Ammon's horn (tissue), 1 donor: ENCODE measurements at places on chromosomes 1 and 21.
A peak's percentile ranks its signal among the peaks of the same experiment; 100 is the strongest.

GRCh38 chr1:41735631-41736260 lies 183.0 kb downstream of the HIVEP3 start:
- DNase-seq = peak; percentile 81

DNA sequence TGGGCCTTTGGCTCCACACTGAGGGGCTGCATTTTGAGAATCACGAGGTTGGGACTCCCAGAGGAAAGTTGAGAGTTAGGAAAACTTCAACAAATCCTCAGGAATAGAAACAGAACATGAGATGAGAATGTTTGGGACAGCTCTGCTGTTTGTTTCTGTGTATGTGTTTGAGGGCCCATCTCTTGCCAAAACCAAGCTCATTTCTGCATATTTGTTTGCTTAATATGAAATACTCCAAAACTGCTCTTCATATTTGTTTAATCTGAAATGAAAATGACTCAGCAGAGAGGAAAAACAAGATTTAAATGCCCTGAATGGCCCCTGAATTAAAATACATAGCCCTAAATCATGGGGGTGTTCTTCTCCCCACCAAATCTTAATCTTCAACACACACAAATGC lies 78.1 kb downstream of the DDR2 start:
- no peak for DNase-seq

- no peak for DNase-seq
These were observed 48.0 kb downstream of the MAN1C1 start for GRCh38 chr1:25664357-25665199.

DNA sequence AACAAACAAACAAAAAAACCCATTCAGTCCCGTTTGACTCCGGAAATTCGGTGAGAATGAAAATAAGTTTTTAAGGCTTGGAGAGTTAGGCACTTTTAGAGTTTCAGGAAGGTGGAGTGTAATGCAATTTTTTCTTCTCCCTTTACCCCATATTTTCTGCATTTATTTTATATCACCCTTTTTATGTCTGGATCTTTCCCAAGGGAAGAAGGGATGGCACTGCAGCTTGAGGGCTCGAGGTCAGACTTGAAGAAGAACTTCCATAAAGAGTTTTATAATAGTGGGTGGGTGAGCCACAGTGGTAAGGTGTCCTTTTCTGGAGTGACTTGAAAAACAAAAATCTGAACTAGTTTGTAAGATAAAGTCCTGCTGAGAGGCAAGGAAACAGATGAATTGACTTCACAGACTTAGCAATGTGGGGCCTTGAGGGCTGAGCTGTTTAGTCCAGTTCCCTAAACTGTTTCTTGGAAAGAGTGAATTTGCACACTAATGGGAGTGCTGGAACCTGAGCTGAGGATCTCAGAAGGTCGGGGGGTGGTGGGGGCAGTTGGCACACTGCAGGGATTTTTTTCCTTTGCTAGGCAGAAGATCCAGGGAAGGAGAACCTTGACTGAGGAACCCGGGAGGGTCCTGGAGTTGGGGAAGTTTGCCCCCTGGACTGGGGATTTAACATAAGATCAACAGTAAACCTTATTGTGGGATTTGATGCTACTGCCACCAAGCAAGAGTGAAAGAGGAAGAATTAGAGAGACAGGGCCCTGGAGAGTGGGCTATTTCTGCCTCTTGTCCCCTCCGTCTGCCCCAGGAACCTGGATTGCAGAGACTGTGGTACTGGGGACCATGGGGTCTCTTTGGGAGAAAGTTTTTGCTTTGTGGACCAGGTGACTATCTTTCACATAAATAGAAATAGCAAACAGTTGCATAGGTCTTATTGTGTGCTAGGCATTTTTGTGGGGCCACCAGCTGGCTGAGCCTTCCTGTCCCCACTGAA lies 1.8 kb upstream of the MEX3A start:
- no peak for DNase-seq

DNA sequence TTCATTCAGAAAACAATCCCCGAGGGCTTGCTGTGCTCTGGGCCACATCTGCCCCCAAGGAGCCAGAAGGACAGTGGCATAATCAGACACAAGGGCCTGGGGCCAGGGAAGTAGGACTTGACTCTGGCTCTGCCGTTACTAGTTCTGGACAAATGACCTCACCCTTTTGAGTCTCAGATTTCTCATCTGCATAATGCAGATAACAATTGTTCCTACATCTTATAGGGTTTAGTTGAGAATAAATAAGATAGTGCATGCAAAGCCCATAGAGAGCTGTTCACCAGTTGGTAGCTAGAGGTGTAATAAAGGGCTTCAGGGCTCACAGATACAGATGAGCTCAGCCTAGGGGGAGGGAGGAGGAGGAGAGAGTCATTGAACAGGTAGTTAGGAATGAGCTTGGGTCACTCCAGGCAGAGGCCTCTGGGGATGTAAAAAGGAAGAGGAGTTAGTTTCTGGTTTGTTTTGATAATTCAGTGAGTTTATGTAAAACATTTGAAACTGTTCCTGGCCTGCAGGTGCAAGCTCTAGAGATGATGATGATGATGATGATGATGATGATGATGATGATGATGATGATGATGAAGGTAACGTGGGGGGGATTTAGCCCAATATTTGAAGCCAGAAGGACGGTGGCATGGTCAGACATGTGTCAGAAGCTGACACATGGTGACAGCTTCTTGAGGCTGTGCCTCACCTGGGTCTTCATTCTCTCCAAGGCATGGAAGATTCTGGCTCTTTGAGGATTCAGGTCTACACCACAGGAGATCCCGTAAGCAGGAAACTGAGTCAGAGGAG lies 858 bp downstream of the LACTBL1 start:
- DNase-seq = no peak

DNA sequence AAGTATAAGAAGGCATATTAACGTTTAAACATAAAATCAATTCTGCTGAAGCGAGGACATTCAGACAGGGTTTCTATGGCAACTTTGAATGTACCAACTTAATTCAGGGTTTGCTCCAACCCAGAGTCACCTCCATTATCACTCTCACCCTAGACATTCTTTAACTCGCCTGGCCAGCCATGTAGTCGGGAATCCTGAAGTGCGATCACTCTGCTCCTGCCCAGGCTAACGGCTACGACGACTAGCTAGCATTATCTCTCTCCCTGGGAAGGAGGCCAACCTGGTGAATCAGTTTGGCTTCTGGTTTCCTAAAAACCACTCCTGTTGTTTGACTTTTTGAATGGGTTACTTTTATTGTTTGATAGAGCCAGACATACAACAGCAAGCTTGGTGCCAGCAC lies 38.9 kb upstream of the ZBTB18 start:
- peak; percentile 33 for DNase-seq

DNA sequence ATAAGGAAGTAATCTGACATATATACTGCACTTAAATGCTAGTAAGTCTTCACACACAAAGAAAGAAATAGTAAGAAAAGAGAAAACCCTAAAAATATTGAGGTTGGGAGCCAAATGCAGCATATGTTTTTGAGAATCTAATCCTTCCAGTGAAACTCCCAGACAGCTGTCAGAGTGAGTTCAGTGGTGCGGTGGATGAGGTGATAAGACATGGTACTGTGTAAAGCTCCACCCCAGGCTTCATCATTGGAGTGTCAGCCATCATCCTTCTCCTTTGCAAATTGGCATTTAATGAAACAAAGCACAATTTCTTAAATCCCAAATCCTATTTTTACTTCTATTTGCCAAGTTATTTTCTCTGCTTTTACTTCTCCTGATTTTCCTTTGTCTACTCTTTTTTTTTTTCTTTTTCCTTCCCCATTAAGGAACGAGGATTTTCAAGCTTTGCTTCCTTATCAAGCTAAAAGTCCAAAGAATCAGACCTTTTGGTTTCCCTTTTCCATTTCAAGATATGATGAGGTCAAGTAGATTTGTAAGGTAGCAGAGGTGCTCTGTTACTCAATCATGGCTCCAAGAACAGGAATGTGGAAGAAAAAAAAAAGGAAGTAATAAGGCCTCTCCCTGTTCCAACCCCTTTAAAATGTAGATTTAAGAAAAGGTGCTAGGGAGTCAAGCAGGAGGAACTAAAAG lies 343.3 kb downstream of the SETD4 start:
- no peak for DNase-seq

GRCh38 chr1:55726994-55727393 lies 511.8 kb upstream of the USP24 start:
- DNase-seq = no peak

DNA sequence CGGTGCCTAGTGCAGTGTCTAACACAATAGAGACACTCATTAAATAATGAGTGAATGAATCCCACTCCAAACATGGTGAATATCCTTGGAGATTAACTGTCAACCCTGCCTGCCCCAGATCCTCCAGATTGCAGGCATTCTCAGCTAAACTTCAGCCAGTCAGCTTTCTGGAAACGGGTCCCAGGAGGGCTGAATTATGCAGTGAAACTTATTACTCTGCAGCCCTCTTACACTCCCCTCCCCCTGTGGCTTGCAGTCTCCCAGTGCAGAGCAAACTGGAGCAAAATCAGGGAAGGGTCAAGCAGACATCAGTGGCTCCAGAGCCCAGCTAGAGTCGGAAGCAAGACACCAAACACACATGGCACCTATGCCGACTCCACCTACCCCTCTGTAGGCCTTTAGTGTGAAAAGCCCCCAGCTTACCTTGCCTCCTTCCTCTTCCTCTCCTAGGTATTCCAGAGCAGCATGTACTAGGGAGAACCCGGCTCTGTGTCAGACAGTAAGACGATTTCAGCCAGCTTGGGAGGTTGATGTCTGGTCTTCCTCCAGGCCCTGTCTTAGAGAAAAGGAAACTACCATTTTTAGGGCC lies 6.5 kb upstream of the RGS16 start:
- DNase-seq = no peak

DNA sequence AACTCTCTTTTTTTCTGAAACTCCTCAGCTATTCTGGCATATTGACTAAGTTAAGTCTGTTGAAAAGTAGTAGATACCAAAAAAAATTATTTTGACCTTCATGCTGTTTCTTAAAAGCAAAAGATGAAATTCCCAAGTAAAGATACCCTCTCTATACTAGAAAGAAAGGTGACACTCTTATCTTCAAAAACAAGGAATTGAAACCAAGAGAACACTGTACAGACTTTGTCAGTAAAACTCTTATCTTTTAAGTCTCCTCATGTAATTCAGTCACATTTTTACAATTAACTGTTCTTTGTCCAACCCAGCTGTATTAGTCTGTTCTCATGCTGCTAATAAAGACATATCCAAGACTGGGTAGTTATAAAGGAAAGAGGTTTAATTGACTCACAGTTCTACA lies 496.2 kb downstream of the LTN1 start:
- no peak for DNase-seq

DNA sequence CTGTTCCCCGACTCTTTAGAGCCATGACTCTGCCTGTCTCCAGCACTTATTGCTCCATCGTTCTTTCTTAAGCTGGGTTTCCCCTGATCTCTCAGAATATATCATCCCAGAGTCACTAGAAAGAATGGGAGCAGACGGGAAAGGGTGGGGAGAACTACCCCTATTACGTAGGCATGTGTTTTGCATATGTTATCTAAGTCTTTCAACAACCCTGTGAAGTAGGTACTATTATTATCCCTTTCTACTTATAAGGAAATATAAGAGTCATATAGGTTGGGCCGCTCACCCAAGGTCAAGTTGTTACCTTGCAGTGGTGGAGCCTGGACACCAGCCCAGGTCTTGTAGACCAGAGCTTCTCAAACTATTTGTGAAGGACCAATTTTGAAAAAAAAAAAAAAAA lies 38.7 kb downstream of the ELF3 start:
- DNase-seq = no peak

- no peak for DNase-seq
These were observed 10.9 kb downstream of the TNFRSF25 start for GRCh38 chr1:6454856-6455751.

GRCh38 chr1:164578479-164579200 lies 19.7 kb downstream of the PBX1 start:
- no peak for DNase-seq

- no peak for DNase-seq
These were observed 105.6 kb downstream of the NTPCR start for GRCh38 chr1:233055879-233056641.

DNA sequence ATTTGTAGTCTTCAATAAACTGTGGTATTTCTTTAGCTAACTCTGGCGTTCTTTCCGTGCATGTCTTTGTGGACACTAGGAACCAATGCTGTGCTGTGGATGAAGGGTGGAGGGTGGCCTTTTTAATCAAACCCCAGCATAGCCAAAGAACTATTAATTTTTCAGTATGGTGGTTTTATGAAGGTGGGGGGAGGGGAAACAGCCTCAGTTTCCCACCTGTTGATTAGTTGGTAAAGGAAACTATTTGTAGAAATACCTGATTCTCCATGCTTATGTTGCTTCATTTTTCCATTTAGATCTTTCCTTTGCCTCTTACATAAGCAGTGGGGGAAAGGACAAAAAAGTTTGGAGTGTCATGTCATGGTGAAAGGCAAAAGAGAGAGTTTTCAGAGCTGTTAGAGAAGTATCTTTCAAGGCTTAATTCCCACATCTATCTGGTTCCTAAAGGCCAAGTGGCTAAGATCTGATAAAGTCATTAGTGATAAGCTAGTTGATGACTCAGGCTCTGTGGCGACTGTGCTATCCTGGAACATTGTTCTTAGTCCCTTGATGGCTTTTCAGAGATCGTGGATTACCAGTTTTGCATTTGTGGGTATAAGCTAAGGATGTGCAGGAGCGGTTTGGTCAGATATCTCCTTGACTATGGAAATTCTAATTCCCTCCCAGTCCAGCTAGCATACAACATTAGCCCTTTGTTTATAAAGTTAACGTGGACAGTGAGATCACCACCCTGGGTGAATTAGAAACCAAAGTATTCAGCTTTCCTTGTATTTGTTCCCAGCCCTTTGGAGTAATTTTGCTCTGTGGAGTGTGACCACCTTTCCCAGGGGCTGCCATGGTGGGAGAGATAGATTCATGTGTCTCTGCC lies 8.7 kb upstream of the HAX1 start:
- DNase-seq = no peak

DNA sequence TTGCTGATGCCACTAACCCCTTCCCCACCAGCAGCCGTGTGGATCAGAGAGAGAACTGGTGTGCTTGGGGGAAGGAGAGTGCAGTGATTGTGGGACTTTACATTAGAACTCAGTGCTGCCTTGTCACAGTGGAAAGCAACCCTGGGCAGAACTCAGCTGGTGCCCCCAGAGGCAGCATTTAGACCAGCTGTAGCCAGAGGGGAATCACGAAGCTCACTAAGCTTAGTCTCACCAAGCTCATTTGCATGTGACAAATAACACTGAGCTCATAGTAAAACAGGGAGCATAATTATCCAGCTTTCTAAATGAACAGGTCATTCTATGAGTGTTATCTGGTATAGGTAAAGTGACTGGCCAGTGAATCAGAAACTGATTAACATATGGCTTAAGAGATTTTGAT lies 9.8 kb upstream of the SMAP2 start:
- DNase-seq = no peak

GRCh38 chr1:90435351-90435750 lies 281.8 kb downstream of the BARHL2 start:
- DNase-seq = no peak

DNA sequence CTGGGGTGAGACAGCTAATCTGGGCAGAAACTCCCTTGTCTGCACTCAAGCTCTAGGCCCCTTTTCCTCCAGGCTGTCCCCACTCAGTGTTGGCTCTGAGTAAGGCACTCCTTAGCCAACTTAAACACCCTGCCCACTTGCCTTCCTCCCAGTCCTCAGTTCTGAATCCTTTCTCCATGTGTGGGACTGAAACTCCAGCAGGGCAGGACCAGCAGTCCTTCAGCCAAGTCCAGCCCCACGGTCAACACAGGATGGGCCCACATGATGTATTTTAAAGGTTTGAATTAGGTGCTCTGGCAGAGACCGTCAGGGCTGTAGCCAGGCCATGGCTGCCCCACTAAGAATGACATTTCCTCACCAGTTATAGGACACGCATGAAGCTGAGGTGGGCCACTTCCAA lies 107.8 kb downstream of the EDEM3 start:
- DNase-seq = no peak

- peak; percentile 74 for DNase-seq
These were observed 950 bp upstream of the INKA2 start for GRCh38 chr1:111739925-111740765.

GRCh38 chr1:15637826-15638225 lies 20.6 kb downstream of the DDI2 start:
- DNase-seq = no peak
